ENCODE measurements at places on chromosomes 4 and X. TPM values are rescaled to one million over a fixed set of nuclear protein-coding genes. Genes with fewer than 3 reads are reported as not detected.

DRD5 gene
- not detected for polyA plus RNA-seq

DNA sequence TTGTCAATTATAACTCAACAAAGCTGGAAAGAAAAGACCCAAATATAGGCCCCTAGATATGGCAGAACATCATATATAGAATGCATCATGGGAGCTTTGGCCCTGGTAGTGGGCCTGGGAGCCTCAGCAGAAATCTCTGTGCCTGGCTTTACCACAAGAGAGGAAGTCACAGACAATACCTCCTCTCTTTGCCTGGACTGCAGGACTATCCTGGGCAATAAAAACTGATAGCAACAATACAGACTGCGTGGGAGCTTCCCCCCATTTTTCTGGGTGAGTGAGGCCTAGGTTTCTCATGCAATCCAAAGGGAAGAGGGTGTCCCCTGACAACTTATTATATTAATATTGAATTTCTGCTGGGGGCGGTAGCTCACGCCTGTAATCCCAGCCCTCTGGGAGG is 64.0 kb upstream of the NFKB1 start:
- DNase-seq = no peak

DNA sequence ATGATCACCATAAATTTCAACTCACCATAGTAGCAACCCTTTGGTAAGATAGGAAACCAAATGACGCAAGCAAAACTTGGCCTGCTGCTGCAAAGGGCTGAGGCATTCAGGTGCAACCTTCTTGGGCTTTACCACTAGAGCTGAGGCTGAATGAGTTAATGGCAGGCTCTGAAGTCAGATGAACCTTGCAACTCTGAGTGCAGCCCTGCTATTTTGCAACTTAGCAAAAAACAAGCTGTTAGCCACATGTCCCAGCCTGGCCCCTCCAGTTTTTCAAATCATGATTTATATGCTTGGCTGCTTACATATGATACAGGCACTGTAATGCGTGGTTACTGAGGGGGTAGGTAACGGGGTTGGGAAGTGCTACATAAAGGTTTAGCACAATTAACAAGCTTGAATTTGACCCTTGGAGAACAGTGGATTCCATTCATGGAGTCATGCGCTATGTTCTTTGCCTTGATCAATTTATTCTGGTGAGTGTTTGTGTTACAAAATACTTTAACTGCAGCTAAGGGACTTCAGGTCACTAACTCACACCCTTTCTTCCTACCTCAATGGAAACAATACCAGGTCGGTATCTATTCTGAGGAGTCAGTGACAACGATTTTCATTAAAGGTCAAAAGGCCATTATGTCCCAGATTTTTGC is 80.5 kb upstream of the PPARGC1A start:
- peak; percentile 48 for DNase-seq

LGI2 gene
- 3.3 TPM for polyA plus RNA-seq

ELF4 gene
- 13.2 TPM for polyA plus RNA-seq

- DNase-seq = no peak
These were observed 34.1 kb upstream of the HHIP start for GRCh38 chr4:144611850-144612249.

GRCh38 chr4:13530823-13531624 is 13.3 kb downstream of the NKX3-2 start:
- DNase-seq = no peak

GRCh38 chrX:129634541-129634940 is 20.2 kb downstream of the APLN start:
- DNase-seq = no peak

GRCh38 chrX:113743069-113743468 is 840.8 kb upstream of the HTR2C start:
- DNase-seq = no peak

ENPEP gene
- 35.5 TPM for polyA plus RNA-seq

DNA sequence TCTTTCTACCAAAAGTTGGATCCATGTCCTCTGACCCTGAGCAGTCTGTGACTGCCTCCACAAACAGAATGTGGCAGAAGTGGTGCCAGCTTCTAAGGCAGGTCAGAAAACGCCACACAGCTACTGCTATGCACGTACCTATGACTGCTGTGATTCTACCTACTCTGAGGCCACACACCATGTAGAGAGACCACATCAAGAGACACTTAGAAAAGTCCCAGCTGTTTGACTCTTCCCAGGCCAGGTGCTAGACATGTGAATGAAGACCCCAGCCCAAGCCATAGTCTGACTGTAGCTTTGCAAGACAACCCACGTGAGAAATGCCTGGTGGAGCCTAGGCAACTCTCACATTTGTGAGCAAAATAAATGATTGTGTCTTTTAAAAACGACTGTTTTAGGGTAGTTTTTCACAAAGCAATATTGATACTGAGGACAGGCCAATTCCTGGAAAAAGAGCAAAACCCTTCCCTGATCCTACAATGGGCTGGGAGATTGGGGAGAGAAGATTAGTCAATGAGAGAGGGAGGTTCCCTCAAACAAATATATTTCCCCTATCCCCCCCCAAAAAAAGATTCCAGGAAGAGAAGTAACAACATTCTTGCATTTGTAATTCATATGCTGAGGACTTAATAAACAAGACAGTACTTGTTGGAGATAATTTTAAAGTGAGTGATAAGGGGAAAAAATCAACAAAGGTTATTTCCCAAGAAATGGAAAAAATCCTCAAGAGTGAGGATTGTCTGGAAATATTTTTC is 33.3 kb downstream of the FRYL start:
- no peak for DNase-seq

- no peak for DNase-seq
These were observed at the start of gene SLITRK2 for GRCh38 chrX:145817331-145818185. TSS of gene SLITRK2 (plus strand) at chrX:145817829. CDS start at chrX:145822426, 4,597 bp downstream.

APEX2 gene
- polyA plus RNA-seq = 15.6 TPM

DNA sequence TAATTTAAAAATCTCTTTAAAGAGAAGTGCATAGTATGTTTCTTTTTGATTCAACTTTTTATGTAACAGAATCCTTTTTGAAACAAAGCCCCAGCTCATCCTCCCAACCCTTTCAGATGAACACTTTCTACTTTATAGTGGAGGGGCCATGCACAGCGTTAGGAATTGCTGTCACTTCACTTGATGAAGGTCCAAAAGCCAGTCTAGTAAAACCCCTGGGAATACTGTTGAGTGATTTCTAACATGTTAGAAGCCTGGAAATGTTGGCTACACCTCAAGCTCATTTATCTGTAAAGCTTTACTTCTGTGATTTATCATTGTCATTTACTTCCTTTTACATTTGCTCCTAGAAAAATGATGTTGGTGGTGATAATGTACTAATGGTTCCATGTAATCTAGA is 1608.9 kb upstream of the TENM3 start:
- no peak for DNase-seq

- DNase-seq = no peak
These were observed 6.8 kb downstream of the MEPE start for GRCh38 chr4:87839592-87839946.

KLB gene
- 0.25 TPM for polyA plus RNA-seq

GRCh38 chr4:121192013-121192412 is 27.9 kb upstream of the TNIP3 start:
- no peak for DNase-seq

- DNase-seq = peak; percentile 91
These were observed 80.0 kb downstream of the HMGN5 start for GRCh38 chrX:81121513-81122363.

DNA sequence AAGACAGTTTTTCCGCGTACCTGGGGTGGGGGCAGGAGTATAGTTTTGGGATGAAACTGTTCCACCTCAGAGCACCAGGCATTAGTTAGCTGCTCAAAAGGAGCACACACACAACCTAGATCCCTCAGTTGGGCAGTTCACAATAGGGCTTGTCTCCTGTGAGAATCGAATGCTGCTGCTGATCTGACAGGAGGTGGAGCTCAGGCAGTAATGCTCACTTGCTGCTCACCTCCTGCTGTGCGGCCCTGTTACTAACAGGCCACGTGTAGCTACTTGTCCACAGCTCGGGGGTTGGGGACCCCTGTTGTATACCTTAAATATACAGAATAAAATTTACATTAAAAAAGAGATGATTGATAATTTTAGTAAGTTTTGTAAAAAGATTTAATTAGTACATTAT is 191.5 kb downstream of the SLC7A11 start:
- DNase-seq = no peak

GRCh38 chrX:132818638-132819037 is 139.8 kb downstream of the HS6ST2 start:
- no peak for DNase-seq

GRCh38 chr4:1042352-1043055 is 31.1 kb downstream of the FGFRL1 start:
- no peak for DNase-seq

SMIM9 gene
- not detected for polyA plus RNA-seq

DNA sequence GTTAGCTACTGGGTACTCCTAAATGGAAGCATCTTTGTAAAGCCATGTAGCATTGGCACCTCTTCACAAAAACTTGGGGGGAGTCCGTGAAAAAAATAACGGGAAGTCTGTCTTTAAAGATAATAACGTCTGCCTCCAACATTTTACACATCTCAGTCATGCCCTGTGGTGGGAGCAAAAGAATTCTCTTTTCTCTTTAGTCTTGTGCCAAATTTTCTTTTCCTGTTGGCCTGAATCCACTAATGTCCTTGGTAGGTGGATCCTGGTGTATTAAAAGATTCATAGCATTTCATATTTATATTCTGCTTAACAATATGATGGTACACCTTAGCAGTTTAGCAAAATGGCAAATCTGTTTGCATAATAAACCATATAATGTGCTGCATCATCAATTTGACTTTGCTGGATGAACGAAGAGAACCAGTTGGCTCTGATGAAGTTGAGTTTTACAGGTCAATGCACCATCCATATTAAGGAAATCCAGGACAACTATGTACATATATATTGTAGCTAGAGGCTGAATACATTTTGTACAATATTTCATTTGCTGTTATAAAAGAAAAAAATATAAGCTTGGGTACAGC is 746.4 kb upstream of the MAGEB2 start:
- DNase-seq = no peak

GRCh38 chr4:177975315-177975987 is 533.2 kb upstream of the AGA start:
- DNase-seq = no peak

UNC5C gene
- polyA plus RNA-seq = 45.6 TPM

DNA sequence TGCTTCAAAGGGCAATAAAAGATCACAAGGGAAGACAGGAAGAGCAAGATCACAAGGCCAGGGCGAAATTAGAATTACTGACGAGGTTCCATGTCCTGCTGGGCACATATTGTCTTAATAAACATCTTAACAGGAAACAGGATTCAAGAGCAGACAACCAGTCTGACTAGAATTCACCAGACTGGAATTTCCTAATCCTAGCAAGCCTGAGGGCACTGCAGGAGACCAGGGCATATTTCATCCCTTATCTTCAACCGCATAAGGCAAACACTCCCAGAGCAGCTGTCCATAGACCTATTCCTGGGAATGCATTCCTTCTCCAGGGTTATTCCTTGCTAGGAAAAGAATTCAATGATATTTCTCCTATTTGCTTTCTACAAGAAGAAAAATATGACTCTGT is 12.4 kb upstream of the TDO2 start:
- no peak for DNase-seq

HS6ST2 gene
- 22.9 TPM for polyA plus RNA-seq

DNA sequence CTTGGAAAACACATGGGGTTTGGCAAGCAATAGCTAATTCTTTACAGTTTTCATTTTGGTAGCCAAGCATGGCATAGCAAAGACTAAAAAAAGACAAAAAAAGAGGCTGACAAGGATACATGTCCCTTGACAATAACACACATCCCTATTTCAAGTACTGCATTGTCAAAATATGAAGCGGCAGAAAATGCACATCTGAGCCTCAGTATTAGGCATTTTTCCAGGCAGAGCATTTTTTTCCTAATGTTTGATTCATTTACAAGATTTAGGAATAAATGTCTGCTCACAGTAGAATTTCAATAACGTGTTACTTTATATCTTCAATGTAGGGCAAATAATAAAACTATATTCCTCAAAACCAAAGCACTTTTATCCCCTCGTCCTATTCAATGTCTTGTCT is 216.3 kb upstream of the PCDH18 start:
- no peak for DNase-seq

GASK1B gene
- polyA plus RNA-seq = 21.7 TPM

NHSL2 gene
- polyA plus RNA-seq = 7.0 TPM

GRCh38 chr4:153326513-153326912 is 18.0 kb upstream of the MND1 start:
- peak; percentile 43 for DNase-seq

EVC gene
- 32.0 TPM for polyA plus RNA-seq

- no peak for DNase-seq
These were observed 5.8 kb downstream of the AFAP1 start for GRCh38 chr4:7933651-7934510.

- DNase-seq = no peak
These were observed 17.8 kb upstream of the EDNRA start for GRCh38 chr4:147463065-147463464.

DNA sequence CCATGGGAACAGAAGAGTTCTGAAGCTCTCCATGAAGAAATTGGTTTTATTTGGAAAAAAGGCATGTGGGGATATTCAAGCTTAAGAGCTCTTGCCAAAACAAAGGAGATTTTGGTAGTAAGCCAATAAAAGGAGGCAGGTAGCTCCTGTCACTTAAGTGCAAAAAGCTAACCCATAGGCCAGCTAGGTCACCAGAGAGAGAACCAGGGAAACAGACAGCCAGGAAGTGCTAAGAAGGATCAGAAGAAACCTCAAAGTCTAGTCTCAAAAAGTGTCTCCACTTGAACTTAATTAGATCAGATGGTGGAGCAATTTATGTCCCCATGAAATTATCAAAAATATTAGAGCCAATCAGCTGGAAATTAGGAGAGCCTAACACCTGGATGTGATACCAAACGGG is 49.2 kb downstream of the CD40LG start:
- no peak for DNase-seq

DNA sequence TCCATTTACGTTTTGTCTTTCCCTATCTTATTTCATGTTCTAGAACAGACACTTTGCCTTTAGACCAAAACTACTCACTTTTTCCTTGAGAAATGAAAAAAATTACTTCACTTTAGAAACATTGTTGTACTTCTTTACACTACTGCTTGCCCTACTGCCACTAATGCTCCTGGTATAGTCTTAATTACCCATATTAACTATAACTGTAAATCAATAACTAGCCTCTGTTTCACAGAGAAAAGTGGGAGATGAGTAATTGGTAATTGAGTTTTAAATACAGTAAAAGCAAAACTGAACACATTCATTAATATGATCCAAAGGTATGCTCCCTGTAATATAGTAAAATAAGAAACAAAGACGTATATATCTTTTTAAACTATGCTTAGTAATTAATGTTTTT is 111.1 kb upstream of the JADE1 start:
- no peak for DNase-seq

GRCh38 chrX:19372547-19373331 is 29.0 kb downstream of the PDHA1 start:
- peak; percentile 20 for DNase-seq

DNA sequence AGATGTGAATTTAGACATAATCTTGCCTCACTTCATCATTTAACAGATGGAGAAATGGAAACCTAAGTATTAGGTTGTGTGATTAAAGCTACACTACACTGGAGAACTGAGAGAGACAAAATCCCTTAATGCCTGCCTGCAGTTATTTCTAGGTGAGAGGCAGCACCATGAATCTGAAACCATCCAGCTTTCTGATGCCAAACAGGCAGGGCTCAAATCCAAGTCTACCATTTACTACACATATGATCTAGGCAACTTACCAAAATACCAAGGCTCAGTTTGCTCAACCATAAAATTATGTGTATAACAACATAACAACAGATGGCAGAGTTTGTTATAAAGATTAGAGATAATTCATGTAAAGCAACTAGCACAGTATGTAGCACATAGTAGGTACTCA is 38.7 kb downstream of the GABRA4 start:
- no peak for DNase-seq
